ENCODE measurements at places on chromosomes 5 and 9.

GRCh38 chr5:149344151-149344550 is 1.1 kb upstream of the GRPEL2 start:
- DNase-seq: no peak

GRCh38 chr5:120677481-120677880 is 213.4 kb downstream of the PRR16 start:
- no peak for DNase-seq

DNA sequence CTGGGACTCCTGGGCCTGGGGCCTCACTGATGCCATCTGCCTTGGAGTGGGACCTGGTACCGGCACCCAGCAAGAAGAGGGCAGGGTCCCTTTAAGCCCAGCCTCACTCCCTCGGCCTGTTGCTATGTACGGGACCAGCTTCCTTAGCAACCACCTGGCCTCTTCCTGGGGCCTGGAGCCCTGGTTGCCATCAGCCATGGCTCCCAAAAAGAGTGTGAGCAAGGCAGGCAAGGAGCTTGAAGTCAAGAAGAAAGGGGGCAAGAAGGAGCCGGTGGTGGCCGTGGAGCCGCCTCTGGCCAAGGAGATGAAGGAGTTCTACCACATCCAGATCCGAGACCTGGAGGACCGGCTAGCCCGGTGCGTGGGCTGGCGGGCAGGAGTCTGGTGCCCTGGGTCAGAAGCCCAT is at the start of gene CFAP157:
Gene CFAP157 (plus strand): TSS at position 153 of the 406 bp plus-strand sequence. CDS start 44 bp downstream, at position 197.
- DNase-seq: no peak

DNA sequence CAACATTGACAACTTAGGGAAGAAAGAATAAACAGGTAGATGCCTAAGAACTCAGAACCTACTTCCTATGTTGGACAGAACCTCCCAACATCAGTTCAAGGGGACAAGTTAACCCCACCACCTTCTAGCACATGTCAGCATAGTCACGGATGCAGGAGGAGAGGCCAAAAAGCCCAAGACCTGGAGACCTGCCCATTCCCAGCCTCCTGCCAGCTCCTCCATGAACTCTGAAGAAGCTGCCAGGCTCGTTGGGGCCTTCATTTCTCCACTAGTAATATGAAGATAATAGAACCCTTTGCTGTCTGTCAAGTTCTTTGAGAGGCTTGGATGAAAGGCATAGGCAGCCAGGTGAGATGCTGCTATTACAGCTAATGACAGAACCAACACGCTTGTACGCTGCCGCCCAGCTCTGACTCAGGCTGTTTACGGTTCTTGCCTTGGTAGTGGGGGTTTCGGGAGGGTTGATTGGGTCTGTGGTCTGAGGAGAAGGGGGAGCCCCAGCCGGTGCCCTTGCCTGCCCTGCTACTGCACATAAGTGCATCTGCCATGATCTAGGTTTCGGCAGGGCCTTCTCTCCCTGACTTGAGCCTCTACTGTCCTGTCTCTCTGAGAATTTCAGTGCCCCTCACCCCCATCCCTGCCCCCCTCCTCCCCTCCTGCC is 82.2 kb downstream of the NRG2 start:
- DNase-seq: no peak

GRCh38 chr5:58929726-58930125 is 346.9 kb downstream of the RAB3C start:
- DNase-seq: no peak

DNA sequence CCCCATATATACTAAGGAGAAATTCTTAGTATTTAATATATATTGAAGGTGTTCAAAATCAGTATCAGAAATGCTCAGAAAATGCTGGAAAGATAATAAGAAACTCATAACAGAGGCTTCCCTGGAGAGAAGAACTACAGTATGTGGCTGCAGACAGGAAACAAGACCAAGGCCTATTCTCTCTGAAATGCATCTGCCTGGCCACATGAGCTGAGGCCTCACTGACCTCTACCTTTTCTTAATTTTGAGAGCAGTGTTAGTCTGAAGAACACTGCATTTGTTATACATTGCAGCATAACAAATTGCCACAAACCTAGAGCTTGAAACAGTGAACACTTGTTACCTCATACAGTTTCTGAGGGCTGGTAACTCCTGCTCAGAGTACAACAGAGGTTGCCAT is 133.4 kb upstream of the SPEF2 start:
- no peak for DNase-seq

DNA sequence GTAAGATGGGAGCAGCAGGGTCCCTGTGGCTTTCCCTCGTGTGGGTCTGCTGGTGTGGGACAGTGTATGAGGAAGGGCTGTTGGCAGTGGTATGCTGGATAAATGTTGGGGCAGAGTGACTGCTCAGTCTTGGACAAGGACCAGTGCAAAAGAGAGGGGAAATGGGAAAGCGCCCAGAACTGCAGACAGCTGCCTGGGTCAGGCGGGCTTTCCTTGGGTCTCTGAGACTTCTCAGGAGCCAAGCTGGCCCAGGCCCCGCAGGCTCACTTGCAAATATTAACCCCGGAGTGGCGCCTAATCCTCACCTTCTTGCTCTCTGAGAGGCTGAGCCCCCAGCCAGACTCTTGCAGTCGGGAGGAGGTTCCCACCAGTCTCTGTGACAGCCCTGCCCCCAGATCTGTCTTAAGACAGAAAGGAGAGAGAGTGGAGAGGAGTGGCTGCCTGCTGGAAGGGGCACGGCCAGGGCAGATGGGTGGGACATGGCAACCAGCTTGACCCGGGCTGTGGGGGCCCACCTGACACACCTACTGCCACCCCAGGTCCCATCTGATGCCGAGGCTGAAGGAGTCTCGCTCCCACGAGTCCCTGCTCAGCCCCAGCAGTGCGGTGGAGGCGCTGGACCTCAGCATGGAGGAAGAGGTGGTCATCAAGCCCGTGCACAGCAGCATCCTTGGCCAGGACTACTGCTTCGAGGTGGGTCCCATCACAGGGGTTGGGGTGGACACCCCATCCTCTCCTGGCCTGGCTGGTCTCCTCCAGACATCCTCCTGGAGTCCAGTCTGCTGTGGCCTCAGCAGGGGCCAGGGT is 105.2 kb downstream of the DAB2IP start:
- no peak for DNase-seq

- DNase-seq: no peak
These were observed 72.2 kb downstream of the ADAMTS2 start for GRCh38 chr5:179273073-179273435.

GRCh38 chr9:92769286-92769685 is 4.7 kb upstream of the BICD2 start:
- no peak for DNase-seq

DNA sequence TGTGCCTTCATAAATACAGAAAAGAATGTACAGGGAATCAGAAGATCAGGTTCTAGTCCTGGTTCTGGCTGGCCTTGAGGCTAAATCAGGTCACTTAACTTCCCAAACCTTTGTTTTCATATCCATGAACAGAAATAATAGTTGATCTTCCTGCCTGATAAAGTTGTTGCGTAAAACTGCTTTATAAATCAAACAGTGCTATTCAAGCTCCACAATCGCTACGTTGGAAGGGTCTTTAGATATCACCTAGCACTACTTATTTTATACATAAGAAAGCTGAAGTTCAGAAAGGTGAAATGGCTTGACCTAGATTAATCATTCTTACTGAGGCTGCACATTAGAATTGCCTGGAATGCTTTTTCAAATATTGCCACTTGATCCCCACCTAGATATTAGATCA is 36.3 kb upstream of the GCNT4 start:
- DNase-seq: no peak

DNA sequence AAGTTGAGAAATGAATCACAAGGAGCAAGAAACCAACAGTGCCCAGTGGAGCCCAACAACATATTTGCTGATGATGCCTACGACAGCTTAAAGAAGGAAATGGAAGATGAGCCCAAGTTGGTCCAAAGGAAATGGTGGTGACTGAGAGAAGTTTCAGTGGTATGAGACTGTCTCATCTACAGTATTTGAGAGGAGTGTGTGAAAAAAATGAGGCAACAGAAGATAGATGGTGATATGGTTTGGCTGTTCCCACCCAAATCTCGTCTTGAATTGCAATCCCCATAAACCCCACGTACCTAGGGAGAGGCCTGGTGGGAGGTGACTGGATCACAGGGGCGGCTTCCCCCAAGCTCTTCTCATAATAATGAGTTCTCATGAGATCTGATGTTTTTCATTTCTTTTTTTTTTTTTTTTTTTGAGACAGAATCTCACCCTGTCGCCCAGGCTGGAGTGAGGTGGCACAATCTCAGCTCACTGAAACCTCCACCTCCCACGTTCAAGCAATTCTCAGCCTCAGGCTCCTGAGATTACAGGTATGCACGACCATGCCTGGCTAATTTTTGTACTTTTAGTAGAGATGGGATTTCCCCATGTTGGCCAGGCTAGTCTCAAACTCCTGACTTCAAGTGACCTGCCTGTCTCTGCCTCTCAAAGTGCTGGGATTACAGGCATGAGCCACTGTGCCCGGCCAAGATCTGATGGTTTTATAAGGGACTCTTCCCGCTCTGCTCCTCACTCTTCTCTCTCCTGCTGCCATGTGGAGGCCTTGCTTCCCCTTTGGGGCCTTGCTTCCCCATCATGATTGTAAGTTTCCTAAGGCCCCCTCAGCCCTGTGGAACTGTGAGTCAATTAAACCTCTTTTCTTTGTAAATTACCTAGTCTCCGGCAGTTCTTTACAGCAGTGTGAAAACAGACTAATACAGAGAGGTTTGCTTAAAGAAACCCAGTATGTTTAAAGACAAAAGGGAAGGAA is 30.2 kb downstream of the EFCAB9 start:
- DNase-seq: no peak

DNA sequence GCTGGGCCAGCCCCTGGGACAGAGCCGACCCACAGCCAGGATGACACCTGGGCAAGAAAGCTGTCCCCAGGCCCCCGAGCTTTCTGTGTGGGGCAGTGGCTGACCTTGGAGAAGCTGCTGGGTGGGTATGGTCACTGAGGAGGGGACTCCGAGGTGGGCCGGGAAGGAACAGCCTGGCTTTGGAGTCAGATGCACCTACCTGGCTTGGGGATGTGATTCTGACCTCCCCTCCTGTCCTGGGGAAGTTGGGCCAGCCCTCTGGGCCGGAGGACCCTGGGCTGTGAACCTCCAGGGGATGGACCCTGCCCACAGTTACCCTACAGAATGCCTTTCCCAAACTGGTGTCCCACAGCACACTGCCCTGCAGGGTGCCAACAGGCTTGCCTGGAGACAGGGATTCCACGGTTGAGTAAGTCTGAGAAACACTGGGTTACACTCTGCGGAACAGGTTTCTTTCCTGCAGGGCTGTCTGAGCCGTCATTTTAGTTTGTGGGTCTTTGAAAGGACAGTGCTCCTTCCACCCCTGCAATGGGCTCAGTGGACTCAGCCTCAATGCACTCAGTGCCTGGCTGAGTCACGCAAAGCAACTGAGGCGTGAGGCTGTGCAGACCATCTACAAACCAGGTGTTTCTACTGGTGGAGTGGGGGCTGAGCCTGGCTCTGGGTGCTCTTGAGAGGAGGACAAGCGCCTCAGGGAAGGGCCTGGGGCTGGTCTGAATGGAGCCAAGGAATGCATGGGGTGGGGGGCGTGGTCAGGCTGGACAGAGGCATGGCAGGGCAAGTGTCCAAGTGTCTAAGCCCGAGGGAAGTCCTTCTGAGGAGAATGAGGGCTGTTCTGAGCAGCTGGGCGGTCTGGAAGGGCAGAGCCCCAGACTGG is 41.3 kb upstream of the PHYKPL start:
- no peak for DNase-seq

GRCh38 chr9:78971540-78971939 is 600.2 kb upstream of the TLE4 start:
- DNase-seq: no peak

- DNase-seq: no peak
These were observed 243.0 kb downstream of the CDH10 start for GRCh38 chr5:24401773-24402172.

DNA sequence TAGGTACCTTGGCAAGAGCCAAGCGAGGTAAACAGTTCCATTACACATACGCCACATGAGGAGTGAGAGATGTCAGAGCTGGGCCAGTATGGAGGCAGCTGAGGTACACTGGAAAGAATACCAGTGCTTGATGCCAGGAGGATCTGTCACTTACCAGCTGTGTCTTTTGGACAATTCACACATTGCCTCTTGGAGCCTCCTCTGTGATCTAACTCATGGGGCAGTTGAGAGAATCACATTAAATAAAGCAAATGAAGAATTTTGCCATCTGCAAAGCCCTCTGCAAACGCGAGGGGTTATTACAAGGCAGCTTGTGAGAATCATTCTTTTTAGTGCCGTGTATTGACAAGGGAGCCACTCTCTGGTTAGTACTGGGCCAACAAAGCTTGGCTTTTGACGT is 429.7 kb upstream of the KLF4 start:
- DNase-seq: no peak

DNA sequence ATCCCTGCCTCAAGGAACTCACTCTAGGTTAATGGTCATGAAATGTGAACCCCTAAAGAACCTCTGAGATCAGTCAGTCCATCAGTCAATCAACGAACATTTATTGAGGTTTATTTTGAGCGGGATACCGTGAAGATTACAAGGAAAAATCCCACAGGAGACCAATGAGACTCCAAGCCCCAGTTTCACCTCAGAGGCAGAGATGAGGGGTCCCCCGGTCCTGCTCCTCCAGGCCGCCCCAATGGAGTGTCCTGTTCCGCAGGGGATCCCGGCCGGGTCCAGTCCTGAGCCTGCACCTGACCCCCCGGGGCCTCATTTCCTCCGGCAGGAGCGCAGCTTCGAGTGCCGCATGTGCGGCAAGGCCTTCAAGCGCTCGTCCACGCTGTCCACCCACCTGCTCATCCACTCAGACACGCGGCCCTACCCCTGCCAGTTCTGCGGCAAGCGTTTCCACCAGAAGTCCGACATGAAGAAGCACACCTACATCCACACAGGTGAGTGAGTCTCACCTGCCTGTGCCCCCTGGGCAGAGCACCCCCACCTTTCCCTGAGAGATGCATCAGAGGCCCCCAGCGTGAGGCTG is 11.0 kb downstream of the GFI1B start:
- no peak for DNase-seq

DNA sequence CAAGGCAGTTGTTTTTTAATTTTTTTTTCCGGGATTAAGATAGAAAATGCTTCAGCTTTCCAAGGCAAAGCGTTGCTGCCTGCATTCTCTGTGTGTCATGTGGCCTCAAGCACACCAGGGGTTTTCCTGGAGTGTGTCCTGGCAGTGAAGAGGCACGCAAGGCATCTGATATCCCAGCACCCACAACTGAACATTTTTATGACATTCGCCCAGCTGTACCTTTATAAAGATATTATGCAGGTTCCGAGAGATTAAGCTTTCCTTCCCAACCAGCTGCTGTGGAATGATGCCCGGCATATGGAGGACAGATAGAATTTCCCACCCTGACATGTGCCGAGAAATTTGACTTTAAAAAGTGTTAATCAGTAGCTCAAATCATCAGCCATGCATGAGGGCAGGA is 205.6 kb downstream of the GADD45G start:
- DNase-seq: no peak

DNA sequence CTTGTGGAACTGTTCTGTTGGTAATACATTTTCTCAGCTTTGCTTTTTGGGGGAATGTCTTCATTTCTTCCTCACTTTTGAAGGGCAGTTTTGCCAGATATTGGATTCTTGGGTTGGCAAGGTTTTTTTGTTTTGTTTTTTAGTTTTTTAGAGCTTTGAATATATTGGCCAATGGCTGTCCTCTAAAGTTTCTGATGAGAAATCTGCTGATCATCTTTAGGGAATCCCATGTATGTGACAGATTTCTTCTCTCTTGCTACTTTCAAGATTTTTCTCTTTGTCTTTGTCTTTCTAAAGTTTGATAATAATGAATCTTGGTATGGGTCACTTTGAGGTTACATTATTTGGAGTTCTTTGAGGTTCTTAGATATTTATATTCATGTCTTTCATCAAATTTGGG is 227.4 kb downstream of the FBXL7 start:
- DNase-seq: no peak
